NCI-H2171 treated with DMSO at 0.1 percent for 48 hours (cell line): ENCODE measurements at places on chromosomes 3 and 15.

DNA sequence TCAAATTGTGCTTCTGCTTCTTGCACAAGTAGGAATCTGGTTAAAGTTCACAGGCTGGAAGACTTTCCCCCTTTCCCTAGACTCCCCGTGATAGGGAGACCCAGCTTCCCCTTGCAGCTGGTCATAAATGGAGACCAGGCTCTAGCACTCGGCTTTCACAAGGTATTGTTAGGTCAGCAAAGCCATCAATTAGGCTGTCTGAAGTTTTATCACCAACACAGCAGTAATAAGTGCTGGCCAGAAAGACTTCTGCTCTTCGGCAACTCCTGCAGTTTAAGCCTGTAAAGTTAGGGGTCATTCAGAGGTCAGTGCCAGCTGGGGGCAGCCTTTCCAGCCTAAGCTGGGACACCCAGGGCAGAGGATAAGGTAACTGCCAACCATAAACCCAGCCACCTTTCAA, 203.4 kb downstream of the MEIS2 start:
- no peak for DNase-seq

- DNase-seq: no peak
These were observed 128.9 kb downstream of the MCTP2 start for GRCh38 chr15:94360251-94360685.

DNA sequence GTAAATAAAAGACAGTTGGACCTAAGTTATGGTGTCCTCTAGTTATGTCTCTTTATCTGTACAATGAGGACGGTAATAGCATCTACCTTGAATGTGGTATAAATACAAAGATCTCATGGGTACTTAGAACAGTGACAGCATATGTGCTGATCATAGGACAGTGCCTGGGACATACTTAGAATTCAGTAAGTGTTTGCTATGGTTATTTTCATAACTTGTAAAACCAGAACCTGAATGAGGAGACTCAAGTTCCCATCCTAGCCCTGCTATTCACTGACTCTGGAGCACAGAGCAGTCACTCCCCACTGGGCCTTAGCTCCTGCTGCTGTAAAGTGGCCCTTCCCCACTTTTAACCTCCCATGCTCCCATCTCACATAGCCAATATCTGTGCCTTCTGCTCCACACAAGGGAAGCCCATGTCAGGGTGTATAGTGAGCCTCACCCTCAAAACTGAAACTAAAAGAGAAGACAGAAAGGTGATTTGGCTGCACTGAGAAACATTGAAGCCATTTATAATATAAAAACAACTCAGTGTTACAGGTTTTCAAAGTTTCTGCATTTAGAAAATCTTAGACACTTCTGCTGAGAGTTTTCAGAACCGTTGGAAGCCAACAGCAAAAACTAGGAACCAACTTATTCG, 225.4 kb upstream of the UBE2E2 start:
- DNase-seq: no peak

- DNase-seq: no peak
These were observed 378.5 kb downstream of the ERC2 start for GRCh38 chr3:56089739-56090138.

DNA sequence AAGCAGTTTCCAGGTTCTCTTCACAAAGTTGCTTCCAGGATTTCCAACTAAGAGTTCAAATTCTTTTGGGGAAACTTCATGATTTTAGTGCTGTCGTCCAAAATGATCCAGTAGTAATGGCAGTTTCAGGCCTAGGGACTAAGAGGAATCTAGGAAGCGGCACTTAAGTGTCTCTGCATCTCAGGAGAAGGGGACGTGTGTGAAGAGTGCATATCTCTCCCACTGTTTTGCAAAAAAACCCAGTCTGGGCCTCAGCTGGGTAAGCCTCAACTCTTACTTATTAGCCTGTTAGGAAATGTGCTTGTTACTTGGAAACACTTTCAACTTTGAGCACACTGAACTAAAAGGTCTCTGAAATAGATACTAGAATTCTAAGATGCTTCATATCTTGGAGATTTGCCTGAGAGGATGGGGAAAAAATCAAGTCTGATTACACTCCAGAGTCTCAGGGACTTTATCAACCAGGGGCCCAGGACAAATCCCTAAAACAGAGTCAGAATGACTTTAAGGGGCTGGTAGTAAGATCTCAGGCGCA, 81.8 kb downstream of the WDR76 start:
- DNase-seq: no peak

- peak; percentile 39 for DNase-seq
These were observed 366.8 kb upstream of the ZNF385D start for GRCh38 chr3:22117751-22118346.

DNA sequence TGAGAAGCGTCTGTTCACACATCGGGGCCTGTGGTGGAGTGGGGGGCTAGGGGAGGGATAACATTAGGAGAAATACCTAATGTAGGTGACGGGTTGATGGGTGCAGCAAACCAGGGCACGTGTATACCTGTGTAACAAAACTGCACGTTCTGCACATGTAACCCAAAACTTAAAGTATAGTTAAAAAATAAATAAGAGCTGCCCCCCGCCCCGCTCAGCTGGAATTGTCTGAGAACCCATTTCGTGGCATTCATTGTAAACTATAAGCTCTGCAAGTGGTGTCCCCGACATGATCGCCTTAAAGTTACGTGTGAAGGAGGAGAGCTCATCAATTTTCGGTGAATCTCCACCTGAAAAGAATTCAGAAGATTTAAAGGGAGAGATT, 7.3 kb upstream of the LIPH start:
- no peak for DNase-seq

- DNase-seq: peak; percentile 84
These were observed at the start of gene SLC7A14 for GRCh38 chr3:170585937-170586310. SLC7A14 (minus strand) TSS chr3:170586075; CDS start chr3:170526936, 59,139 bp downstream.

DNA sequence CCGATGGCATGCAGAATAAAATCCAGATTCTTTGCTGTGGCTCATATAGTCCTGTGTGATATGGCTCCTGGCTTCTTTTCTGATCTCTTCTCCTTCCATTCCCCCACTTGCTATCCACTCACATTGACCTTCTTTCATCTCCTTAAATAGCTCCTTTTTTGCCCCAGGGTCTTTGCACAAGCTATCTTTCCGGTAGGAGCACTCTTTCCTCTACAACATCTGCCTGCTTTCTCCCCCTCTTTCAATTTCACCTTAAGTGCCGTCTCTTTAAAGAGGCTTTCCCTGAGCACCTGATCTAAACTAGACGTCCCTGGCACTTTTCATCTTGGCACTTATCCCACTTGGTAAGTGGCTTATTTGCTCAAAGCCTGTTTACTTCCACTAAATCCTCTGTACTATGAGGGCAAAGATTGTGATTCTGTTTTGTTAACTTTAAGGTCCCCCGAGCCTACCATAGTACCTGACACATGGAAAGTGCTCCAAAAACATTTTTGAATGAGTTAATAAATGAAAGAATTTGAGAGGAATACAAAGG, 323.3 kb upstream of the TLE3 start:
- peak; percentile 86 for DNase-seq

DNA sequence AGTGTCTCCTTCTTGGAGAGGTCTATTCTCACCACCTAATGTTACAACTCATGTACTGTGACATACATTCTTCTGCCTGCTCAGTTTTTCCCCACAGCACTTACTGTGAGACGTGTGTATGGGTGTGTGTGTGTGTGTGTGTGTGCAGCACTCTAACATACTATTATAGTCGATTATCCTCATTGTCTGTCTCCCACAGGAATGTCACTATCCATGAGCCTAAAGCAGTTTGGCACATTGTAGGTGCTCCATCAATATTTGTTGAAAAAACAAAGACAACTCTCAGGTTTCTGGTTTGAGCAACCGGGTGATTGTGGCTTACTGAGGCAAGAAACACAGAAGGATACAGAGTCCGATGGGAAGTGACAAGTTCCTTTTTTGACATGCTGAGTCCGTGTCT, 8.6 kb upstream of the ZNF148 start:
- DNase-seq: no peak

- DNase-seq: no peak
These were observed 45.6 kb upstream of the FSTL1 start for GRCh38 chr3:120496278-120497002.

GRCh38 chr15:63970621-63971426, 75.5 kb downstream of the DAPK2 start:
- DNase-seq: no peak

GRCh38 chr3:34544136-34544535, 745.7 kb downstream of the PDCD6IP start:
- DNase-seq: no peak

GRCh38 chr15:74122403-74123130, 7.8 kb upstream of the ISLR2 start:
- DNase-seq: no peak

GRCh38 chr3:135128818-135129217, 333.8 kb downstream of the EPHB1 start:
- DNase-seq: no peak

DNA sequence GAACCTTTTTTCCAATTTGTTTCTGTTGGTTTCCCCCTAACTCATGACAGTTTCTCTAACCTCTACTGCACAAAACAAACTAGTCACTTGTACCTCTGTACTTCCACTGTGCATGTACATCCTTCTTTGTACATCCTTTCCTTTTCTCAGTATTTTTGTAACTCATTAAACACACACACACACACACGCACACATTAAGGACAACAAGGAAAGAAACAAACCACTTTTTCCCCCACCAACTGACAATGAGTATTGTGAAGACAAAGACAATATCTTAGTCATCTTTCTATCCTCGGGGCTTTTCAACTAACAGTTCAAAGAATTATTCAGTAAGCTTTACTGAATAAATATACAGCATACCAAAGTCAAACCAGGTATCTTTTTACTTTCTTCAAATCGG, 170.5 kb downstream of the VPS13C start:
- DNase-seq: no peak

GRCh38 chr3:98801043-98801747, 38.1 kb downstream of the ST3GAL6 start:
- no peak for DNase-seq

- DNase-seq: no peak
These were observed 32.5 kb downstream of the HRH1 start for GRCh38 chr3:11186771-11187191.

GRCh38 chr3:123543950-123544349, 40.9 kb downstream of the HACD2 start:
- no peak for DNase-seq

DNA sequence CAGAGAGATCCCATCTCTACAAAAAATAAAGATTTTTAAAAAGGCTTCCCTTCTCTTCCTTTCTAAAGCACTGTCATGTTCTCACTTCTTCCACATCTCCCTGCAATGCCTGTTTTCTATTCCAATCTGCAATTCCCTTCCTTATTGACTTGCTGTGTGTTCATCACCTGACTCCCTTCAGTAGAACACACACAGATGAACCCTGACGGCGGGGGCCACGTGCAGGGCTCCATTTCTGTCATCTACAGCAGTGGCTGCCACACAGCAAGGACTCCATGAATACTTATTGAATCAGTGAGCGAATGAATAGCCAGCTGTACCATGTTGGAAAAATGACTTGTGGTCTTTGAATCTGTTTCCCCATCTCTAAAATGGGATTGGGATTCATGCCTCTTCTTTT, 26.1 kb downstream of the BHLHE40 start:
- DNase-seq: no peak

DNA sequence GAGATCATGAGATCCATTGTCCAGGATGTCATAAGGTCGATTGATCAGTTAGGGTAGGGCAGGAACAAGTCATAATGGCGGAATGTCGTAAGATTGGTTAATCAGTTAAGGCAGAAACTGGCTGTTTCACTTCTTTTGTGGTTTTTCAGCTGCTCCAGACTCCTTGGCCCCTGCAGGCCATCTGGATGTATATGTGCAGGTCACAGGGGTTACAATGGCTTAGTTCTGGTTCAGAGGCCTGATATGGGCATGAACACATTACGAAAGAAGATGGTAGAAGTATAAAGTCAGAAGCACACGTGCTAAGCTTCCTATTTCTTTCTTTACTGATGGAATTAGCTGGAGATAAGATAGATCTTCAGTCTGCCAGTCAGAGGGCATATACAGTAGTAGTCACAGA, 315.4 kb upstream of the LRRC3B start:
- no peak for DNase-seq

GRCh38 chr15:64096668-64097384, 1.0 kb downstream of the SNX1 start:
- DNase-seq: peak; percentile 21

- peak; percentile 7 for DNase-seq
These were observed 28.7 kb downstream of the USP8 start for GRCh38 chr15:50452927-50453326.

DNA sequence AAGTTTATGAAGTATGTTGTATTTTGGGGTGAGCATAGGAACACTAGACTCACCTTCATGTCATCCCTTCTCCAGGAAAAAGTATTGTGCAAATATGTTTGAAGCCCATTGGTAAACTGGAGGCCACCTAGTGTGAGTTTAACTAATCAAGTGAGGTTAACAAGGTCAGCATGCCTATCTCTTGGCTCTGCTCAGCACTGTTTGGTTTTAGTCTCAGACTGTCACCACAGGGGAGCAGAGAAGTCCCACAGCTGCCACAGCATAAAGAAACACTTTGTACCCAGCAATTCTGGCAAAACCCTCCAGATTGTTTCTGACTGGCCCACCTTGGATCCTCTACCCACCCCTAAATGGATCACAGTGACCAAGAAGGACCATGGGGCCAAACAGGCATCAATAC, 152.7 kb downstream of the FEZF2 start:
- no peak for DNase-seq

- no peak for DNase-seq
These were observed 130.1 kb downstream of the RYR3 start for GRCh38 chr15:33440900-33441299.

- DNase-seq: peak; percentile 70
These were observed 57.6 kb upstream of the SLC6A11 start for GRCh38 chr3:10758304-10759037.

DNA sequence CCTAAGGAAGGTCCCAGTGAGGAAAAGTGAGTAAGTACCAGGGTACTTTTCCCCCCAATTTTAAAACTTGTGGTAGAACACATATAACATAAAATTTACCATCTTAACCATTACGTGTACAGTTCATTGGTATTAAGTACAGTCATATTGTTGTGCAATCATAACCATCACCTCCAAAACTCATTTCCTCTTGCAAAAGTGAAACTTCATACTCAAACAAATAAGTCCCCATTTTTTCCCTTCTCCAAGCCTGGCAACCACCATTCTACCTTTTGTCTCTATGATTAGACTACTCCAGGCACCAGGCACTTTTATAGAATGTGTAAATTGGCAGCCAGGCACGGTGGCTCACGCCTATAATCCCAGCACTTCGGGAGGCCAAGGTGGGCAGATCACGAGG, 12.2 kb downstream of the PRC1 start:
- DNase-seq: no peak

- no peak for DNase-seq
These were observed 695.4 kb downstream of the FHIT start for GRCh38 chr3:60555686-60556354.

DNA sequence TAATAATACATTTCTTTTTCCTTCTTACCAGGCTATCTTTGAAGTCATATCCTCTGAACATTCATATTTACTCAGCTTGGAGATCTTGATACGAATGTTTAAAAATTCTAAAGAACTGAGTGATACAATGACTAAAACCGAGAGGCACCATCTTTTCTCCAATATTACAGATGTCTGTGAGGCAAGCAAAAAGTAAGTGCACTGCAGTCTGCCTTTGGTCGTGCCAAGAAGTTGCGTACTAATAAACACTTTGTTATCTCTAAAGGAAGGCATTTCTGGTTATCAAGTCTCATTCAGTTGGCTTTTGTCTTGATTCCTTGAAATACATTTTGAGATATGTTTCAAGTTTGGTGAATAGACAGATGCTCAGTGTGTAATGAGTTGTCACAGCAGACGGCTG, 31.6 kb downstream of the ARHGEF26 start:
- no peak for DNase-seq

GRCh38 chr3:8488411-8488810, 13.2 kb upstream of the LMCD1 start:
- no peak for DNase-seq

- DNase-seq: no peak
These were observed 36.4 kb downstream of the WWTR1 start for GRCh38 chr3:149621218-149622005.

GRCh38 chr15:70271422-70272088, 173.8 kb upstream of the TLE3 start:
- DNase-seq: no peak
